Neural crest cell (in vitro differentiated cells): ENCODE measurements at places on chromosomes 4 and X. TPM values are rescaled to one million over a fixed set of nuclear protein-coding genes. Genes with fewer than 3 reads are reported as not detected.

GRCh38 chrX:119479845-119480244 is 11.6 kb downstream of the SLC25A5 start:
- no peak for DNase-seq

GRCh38 chrX:65601530-65602220 is 65.8 kb upstream of the MSN start:
- DNase-seq: no peak

GRCh38 chrX:43505769-43506168 is 150.3 kb upstream of the MAOA start:
- DNase-seq: no peak

DNA sequence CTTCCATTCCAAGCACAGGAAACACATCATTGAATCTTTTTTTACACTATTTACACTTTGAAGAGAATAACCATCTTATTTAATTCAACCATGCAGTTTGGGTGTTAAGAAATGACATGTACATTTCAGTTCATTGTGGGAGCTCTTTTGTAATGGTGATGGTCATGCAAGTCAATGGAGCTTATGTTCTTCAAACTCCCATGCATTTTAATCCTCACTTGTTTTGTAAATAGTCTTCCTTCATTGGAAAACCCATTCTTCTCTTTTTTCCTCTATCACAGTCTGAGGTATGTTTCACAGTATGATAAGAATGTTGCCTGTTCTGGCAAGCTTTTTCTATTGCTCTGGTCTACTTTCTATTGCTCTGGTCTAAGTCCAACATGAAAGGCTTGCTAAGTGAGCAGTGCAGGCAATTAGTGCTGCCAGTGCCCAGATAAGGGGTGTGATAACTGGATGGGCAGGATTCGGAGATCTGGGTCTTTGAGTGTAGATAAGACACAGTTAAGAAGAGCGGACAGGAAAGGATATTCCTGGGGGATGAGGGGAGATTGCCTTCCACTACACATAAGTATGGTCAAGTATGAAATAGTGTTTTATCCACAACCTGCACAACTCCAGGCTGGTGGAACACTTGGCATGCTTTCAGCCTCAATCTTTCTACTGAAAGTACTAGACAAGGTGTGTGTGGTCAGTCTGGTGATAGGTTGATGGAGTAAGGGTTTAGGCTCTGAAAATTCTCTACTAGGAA is 17.1 kb downstream of the AFP start:
- no peak for DNase-seq

- no peak for DNase-seq
Measured at GRCh38 chrX:69362856-69363255, 141.3 kb upstream of the NALF2 start.

- DNase-seq: no peak
Measured at GRCh38 chr4:38957261-38957815, 74.9 kb downstream of the TMEM156 start.

DNA sequence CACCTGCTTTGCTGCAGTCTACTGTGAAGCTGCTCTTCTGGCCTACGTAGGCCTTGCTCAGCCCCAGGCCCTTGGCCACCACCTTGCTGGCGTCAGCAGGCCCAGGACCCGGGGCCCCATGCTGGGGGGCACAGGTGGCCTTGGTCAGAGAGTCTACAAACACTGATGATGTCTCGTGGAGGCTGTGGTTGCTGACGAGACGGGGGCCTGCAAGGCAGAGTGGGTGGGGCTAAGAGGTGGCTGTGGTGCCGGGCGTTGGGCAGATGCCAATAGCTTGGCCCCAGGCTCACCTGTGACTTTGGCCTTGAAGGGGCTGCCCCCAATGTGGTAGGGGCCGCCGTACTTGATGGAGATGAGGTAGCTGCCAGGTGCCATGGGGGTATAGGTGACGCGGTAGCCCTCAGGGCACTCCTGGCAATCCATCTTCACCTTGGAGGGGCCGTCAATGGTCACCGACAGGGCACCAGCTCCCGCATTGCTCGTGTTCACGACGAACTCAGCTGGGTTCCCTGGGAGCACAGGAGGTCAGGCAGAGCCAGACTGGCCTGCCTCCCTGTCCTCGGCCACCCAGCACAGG is 25.0 kb downstream of the FLNA start:
- no peak for DNase-seq

GRCh38 chrX:94454606-94455005 is 780.6 kb downstream of the FAM133A start:
- DNase-seq: no peak

GRCh38 chrX:48489892-48490291 is 13.9 kb downstream of the FTSJ1 start:
- no peak for DNase-seq

GRCh38 chrX:154717824-154718223 is 33.1 kb downstream of the GAB3 start:
- DNase-seq: no peak

DNA sequence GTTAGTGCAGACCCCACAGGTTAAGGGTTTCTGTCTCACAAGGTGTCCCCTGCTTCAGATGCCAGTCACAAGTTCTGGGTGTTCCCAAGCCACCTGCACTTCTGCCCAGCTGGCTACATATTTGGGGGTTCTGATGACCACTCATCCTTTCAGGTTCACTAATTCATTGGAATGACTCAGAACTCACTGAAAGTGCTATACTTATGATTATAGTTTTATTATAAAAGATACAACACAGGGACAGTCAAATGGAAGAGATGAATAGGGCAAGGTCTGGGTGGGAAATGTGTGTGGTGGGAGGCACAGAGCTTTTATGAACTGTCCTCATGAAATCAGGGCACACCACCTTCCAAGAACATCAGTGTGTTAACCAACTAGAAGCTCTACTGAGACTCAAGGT is 97.7 kb upstream of the CASK start:
- no peak for DNase-seq

GRCh38 chrX:13489454-13489853 is 79.9 kb upstream of the EGFL6 start:
- no peak for DNase-seq

- DNase-seq: no peak
Measured at GRCh38 chrX:140661643-140662042, 47.9 kb upstream of the LINC00632 start.

GRCh38 chr4:159395693-159396092 is 292.8 kb downstream of the RAPGEF2 start:
- no peak for DNase-seq

- no peak for DNase-seq
Measured at GRCh38 chr4:67131224-67131623, 414.1 kb downstream of the CENPC start.

- DNase-seq: no peak
Measured at GRCh38 chr4:154485127-154485773, 6.3 kb downstream of the DCHS2 start.

GRCh38 chrX:131741103-131741581 is 197.3 kb downstream of the OR13H1 start:
- DNase-seq: no peak

GRCh38 chrX:1453951-1454785 is 1.5 kb upstream of the ASMTL start:
- peak; percentile 94 for DNase-seq

GRCh38 chr4:79673898-79674297 is 265.9 kb upstream of the GK2 start:
- no peak for DNase-seq

DNA sequence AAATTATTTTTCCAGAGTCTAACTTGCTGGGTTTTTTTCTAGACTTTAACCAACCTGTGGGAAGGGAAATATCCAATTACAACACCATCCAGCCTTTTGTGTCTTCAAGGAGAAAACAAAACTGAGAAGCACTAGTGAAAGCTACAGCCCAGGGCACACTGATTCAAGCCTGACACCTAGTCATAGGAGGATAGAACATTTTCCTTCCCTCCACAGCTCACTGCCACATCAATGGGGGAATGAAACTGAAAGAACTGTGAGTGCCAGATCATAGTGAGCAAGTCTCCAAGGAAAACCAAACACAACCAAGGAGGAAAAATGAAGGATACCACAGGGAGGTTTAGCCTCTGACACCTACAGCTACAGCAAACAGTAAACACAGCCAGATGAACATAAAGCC is 43.3 kb upstream of the MAGEA8 start:
- DNase-seq: no peak

- DNase-seq: no peak
Measured at GRCh38 chr4:48184882-48185281, 50.8 kb upstream of the TXK start.

GRCh38 chr4:8866828-8867623 is 4.6 kb downstream of the HMX1 start:
- DNase-seq: no peak

- DNase-seq: peak; percentile 72
Measured at GRCh38 chrX:140141444-140142029, 176.2 kb upstream of the CXorf66 start.

DNA sequence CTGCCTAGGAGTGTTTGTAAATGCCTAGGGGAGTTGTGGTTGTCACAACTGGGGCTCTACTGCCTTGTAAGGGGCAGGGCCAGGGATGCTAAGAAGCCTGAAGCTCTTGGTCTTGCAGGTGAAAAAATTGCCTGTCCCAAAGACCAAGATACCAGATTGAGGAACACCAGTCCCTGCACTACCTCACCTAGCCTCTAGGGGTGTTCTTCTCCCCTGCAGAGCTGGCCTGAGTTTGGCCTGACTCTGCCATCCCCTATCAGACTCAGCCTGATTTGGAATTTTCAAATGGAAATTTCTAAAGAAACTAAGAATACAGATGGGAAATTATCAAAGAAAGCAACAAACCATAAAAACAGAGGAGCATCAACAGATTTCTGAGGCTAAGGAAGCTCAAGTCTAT is 90.4 kb downstream of the ZC4H2 start:
- DNase-seq: no peak

DNA sequence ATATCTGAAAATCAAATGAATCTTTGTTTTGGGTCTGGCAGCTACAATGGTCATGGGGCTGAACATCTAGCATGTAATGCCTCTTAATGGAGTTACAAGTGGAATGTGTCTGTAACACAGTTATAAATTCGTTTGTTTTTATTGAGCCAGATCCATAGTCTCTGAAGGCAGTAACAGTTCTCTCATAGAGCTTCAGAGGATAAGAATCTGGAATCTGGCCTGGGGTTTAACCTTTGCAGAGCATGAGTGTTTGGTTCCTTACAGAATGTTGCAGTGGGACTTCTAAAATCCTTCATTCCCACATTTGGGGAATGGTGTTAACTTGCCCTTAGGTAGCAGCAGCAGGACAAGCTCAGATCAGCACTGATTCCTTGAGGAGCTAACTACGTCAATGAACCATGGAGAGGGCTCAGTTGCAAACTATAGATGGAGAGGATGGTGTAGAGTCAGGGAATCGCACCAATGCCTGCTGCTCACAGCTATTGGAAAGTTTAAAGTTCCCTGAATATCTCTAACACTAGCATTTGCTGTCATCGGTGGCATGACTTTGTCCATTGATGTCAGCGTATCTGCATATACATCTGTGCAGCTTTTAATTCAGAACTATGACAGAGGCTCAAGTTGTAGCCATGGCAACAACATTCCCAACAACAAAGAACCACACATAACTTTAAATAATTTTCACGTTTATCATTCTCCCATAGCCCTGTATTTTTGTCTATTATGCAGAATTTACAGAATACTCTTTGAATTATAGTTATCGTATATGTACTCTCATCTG is 72.2 kb downstream of the RASGEF1B start:
- no peak for DNase-seq

DNA sequence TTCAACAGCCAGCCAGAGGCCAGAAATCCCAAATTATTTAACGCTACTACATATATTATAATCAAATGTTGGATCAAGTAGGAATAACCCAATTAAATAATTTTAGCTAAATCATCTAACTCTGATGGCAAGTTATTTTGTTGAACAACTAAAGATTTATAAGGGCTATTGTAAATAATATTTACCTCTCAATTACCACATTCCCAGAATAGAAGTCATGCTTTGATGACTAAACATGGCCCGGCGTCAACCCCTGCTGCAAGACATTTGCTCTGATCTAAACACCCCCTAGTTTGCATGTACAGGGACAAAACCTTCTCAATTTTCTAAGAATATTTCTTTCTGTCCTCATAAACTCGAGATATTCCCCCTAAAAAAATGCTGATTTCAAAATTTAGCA is 14.2 kb downstream of the VEGFC start:
- DNase-seq: no peak

The ATP1B4 gene
- total RNA-seq: not detected in 2 replicates

The ADGRA3 gene
- total RNA-seq: 73.8 and 76.0 TPM in 2 replicates

The MBTPS2 gene
- total RNA-seq: 14.6 and 15.0 TPM in 2 replicates

The OTUD6A gene
- not detected in 2 replicates for total RNA-seq

The MAGEA6 gene
- total RNA-seq: not detected in 2 replicates

The ANK2 gene
- 55.6 and 58.3 TPM in 2 replicates for total RNA-seq

The ARR3 gene
- not detected in 2 replicates for total RNA-seq

The GBA3 gene
- total RNA-seq: not detected in 2 replicates

The DMP1 gene
- total RNA-seq: not detected in 2 replicates

The SGCB gene
- total RNA-seq: 29.9 and 32.9 TPM in 2 replicates

The CLCN5 gene
- total RNA-seq: 16.7 TPM in 2 replicates

The SPANXB1 gene
- not detected in 2 replicates for total RNA-seq

The GC gene
- not detected in 2 replicates for total RNA-seq
